ENCODE measurements at places on chromosomes 12 and 14.

GRCh38 chr14:58026967-58027366 lies 125.0 kb downstream of the ARMH4 start:
- DNase-seq, result no peak

DNA sequence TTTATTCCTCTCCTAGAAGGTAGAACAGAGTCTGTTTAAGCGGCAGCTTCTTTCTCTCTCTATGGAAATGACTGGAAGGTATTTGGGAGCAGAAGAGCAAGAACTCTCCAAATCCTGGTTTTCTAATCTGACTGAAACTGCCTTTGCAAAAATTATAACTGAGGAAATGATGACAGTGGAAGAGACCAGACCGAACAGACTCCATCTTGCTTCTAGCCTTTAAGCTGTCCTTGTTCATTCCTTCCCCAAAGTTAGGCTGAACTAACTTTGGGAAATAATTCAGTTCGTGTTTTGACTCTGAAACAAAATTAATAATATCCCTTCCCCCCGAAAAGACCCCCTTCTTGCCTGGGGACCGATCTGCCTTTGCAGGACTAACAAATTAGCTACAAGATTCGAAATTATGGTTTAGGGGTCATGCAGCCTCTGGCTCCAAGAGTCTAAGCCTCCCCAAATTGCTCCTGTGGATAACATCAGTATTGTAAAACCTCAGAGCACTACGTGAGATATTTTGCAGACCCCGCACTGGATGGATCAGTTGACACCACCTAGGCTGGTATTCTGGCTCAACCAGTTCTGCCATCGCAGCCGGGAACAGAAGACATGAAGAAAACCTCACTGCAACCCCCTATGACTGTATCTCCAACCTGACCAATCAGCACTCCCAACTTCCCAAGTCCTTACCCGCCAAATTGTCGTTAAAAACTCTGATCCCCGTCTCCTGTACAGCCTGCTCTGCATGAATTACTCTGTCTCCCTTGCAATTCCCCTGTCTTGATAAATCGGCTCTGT lies 14.1 kb downstream of the SELPLG start:
- no peak for DNase-seq

GRCh38 chr12:40921563-40922163 lies 229.4 kb downstream of the CNTN1 start:
- DNase-seq, result peak; percentile 34

GRCh38 chr12:75564852-75565251 lies 53.4 kb upstream of the KRR1 start:
- DNase-seq, result no peak

- no peak for DNase-seq
Observed at GRCh38 chr12:129700036-129700435, 203.8 kb downstream of the TMEM132D start.

- no peak for DNase-seq
Observed at GRCh38 chr12:128365032-128365431, 98.1 kb downstream of the TMEM132C start.

DNA sequence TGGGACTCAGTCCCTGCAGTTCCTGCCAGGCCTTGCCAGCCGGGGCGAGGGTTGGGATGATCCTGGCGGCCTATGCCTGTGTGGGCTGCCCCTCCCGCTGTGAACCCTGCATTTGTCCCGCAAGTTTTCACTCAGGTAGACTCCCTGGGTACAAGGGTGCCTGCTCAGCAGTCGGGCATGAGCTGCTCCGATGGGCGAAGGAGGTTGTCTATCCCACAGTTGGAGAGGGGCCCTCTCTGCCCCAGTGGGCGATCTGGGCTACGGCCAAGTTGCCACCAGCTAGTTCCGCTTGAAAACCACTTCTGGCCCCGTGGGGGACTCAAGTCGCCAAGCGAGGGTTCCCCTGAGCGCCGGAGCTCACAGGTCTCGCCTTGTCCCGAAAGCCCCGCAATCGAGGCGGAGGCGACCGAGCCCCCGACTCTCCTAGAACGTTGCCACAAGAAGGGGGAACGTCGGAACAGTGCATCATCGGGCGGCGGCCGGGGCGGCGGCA lies 365 bp upstream of the TPI1 start:
- DNase-seq, result peak; percentile 58

DNA sequence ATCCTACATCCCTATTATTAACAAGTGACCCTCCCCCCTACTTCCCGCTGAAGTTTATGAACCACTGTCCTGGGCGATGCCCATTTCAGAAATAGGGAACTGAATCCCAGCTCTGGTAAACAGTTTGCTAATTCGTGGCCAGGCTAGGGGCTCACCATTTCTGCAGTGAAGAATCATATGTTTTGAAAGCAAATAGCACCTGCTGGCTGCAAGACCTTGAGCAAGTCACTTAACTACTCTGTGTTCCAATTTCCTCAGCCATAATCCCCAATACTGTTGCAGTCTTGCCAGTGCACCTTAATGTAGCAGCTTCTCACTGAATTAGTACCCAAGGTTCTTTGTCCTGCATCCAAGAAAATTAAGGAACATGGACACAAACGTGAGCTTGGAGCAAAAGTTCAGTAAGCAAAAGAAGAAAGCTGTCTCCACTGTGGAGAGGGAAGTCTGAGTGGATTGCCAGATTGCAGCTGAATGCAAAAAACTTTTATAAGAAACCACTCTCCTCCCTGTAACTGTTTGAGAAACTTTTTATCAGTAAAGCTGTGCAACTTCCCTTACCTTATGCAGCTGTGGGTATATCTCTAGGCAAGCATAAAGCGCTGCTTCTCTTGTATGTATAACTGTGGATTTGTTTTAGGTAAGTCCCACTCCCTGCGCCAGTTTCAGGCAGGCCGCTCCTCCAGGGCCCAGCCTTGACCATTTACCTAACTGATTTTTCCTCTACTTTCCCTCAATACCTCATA lies 824 bp downstream of the OAS1 start:
- DNase-seq, result peak; percentile 42

DNA sequence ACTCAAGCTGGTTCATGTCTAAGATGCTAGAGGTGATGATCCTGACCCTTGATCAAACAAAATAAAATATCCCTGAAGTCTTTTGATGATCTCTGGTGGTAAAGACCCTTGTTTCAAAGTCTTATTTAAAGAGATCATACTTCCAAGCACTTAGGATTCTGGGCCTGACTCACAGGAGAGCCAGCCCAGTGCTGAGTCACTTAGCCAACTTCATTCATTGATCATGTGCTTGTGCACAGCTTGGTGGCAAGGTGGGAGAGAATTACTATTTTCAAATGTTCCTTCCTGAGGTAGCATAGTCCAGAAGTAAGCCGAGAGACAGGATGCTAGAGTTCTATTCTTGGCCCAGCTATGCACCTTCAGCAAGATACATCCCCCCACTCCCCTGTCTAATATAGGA lies 40.6 kb downstream of the SCN8A start:
- peak; percentile 22 for DNase-seq

DNA sequence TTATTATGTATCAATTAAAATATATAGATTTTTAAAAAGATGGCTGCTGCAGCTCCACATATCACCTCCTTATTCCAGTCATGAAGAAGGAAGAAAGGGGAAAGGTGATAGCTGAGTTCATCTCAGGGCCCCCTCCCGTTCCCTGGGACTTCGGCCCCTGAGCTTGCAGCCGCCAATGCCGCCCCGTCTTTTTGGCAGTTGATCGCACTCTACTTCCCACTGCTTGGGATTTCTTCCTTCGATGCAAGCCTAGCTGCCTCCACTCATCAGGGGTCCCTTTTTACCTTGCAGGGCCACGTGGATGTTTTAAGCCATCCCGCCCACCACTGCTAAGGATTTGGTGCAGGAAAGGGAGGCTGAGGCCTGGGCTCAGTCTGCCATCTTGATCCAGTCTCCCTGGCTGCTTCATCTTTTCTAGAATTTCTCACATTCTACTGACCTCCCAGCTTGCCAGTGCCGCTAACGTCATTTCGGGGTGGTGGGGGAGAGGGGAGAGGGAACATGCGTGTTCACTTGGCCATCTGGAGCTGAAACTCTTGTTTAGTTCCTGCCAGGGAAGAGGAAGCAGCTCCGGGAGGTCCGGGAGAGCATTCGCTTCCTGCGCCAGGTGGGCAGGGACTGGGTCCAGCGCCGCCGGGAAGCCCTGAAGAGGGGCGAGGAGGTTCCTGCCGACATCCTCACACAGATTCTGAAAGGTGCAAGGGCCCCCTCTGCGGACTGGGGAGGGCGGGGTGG lies 31.3 kb downstream of the CYP46A1 start:
- DNase-seq, result no peak

DNA sequence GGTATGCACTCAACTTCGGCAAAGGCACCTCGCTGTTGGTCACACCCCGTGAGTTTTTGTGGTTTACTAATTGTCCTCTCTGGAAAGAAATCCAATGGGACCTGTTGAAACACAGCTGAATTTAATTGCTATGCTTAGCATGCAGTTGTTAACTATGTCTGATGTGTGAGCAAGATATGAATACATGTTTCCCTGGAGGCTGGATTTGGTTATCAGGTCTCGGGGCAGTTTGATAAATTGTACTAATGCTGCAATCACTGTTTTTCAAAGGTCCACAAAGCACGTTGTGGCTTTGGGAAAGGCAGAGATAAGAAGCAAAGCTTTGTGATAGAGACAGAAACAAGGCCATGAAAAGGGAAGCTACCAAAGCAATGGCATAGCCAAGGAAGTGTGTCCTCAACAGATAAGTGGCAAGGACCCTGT lies 91.3 kb downstream of the DAD1 start:
- no peak for DNase-seq

- no peak for DNase-seq
Observed at GRCh38 chr12:69986114-69986513, 161.1 kb downstream of the MYRFL start.

DNA sequence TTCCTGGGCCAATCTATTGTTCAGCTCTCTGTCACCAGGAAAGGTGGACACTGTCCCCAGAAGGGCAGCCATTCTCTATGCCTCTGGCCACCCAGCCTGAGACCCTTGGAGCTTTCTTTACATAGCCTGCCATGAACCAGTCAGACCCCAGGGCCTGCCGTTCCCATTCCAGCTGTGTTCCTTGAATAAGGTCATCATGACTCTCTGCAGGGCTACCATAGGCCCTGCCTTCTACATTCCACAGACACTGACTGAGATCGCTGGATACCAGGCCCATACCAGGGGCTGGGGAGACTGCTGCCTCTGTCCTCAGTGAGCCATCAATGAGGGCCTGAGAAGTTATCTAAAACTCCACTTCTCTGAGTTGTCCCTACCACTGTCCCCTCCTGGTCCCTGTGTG lies 75.5 kb downstream of the SYNE3 start:
- DNase-seq, result no peak

DNA sequence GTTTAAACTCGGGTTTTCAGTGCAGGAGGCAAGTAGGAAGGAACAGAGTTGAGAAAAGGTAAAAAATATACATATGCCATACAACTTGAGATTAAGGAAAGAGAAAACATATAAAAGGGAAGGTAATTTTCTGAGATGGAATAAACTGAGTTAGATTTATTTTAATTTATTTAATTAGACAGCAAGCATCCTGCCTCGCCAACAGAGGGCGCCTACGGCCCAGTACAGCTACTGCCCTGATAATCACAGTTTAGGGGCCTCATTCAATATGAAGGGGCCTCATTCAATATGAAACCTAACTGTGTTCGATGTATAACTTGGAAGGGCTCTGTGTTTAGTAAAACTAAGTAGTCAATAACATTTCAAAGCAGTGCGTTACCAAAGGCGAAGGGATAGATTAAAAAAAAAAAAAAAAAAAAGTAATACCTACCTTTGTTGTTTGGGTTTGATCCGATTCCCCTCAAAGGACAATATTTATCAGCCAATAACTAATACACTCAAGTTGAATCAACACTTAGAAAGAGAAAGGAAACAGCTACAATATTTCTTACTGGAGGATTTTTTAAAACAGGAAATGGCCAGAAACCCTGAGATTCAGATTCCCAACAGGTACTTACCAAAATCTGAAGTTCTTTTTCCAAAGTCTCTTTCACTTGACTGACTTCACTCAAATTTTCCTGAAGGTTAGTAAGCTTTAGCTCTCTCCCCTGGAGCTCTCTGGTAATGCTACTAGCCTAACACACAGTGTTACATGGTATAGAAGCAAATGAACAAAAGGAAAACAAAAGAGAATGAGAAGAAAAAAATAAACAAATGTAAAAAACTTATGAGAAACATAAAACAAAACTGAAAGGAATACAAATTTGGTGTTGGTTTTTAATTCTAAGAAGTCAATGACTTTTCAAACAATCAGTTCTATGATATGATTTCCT lies 70.0 kb upstream of the VPS33A start:
- DNase-seq, result no peak

GRCh38 chr12:27869567-27869966 lies 89.5 kb upstream of the MANSC4 start:
- peak; percentile 4 for DNase-seq

DNA sequence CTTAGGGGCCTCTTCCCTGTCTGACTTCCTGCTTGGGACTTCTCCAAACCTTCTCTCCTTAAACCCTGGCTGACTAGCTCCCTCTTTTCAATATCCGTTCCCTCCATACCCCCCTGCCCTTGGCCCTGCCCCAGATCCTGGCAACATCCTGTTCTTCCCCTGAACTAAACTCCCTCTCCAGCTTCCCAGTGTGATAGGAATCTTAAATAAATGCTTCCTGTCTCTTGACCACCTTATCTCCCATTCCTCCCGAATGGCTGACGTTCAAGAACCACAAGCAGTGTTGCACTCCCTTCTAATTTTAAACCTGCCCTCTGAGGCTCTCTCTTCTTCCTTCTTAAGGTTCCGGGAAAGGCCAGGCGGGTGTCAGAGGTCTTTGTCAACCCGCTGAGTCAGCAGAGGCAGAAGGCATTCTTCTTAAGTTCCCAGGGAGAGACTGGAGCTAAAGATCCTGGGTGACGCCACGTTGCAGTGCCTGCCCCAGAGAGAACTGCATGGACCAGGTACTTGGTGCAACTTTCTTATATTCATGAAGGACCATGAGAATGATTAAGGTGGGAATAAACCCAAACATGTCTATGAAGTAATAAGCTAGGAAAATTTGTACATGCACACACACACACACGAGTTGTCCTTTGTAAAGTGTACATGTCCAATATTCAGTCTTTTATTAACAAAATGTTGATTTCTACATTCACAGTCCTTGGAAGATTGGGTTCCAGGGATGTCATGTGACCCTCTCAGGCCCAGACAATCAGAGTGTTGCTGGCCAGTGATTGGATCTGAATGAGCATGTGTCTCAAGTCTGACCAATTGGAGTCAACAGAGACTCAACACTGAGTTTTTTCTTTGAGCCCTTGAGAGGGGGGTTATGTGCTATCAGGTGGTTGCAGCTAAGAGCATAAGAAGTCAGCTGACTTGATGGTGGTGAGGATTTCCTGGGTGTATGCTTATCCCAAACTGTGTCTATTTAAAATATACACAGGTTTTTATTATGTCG lies 420.2 kb upstream of the TBX3 start:
- DNase-seq, result peak; percentile 9

- no peak for DNase-seq
Observed at GRCh38 chr12:108319277-108320234, 19.6 kb downstream of the CMKLR1 start.

- DNase-seq, result no peak
Observed at GRCh38 chr14:96047101-96047500, 7.9 kb downstream of the C14orf132 start.

DNA sequence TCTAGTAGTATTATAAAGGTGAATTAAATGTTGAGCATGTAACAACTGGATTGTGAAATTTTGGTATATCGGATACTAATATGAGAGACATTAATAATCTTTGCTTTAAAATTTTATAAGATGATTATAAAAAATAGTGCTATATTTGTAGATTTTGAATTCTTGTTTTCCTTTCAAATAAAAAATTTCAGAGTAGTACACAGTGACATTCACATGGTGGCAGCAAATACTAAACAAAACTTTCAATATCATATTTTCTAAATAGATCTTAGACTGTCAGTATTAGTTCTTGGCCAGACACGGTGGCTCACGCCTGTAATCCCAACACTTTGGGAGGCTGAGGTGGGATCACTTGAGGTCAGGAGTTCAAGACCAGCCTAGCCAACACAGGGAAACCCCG lies 166.0 kb downstream of the NAV3 start:
- no peak for DNase-seq
